Epithelial cell of proximal tubule (primary cell): ENCODE measurements at places on chromosomes 2 and 18.

DNA sequence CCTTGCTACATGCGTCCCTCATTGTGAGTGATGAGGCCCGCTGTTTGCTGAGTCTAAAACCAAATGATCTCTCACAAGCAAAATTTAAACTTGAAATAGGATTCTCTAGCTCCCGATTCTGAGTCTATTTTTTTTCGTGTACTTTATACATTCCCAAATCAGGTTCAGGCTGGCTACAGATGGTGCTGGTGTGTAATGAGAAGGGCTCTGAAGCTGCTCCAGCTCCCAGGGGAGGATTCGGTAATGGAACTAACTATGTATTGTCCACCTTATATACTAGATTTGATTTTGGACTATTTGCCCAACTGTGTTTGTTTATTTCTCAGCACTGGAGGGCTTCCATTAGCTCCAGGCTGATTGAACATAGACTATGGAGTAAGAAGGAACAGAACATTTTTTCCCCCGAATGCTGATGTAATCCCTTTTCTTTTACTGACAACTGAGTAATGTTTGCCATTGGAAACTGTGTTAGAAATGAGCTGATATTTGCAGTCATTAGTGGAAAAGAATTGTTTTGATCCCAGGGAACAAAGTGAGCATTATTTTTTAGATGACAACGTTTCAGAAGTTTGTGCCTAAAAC lies 274.0 kb upstream of the FIGN start:
- no peak for DNase-seq

GRCh38 chr2:230956827-230957755 lies 32.0 kb upstream of the GPR55 start:
- no peak for DNase-seq

DNA sequence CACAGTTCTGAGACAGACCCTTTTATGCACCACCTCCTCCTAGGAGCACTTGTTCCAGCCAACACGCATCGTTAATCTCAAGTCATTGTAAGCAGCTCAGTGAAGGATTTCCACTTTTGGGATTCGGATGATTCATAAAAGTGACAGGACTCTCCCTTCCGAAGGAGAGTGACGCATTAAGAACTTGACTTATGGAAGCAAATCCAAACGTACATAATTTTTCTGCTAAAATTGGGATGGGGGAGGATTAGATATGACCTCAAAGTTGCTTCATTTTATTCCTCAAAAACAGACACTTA lies 165.7 kb downstream of the TWIST2 start:
- DNase-seq = peak; percentile 10

GRCh38 chr2:64326578-64327050 lies 127.3 kb upstream of the LGALSL start:
- DNase-seq = no peak

- DNase-seq = no peak
These were observed at the start of gene ACVR1 for GRCh38 chr2:157876066-157876785. Gene ACVR1, minus strand, starts transcription at chr2:157876330. Its CDS starts 76,837 bp downstream, at chr2:157799493.
